ENCODE measurements at places on chromosomes 1 and 21. TPM values are rescaled to one million over a fixed set of nuclear protein-coding genes. Genes with fewer than 3 reads are reported as not detected.
A peak's percentile ranks its signal among the peaks of the same experiment; 100 is the strongest.

GRCh38 chr1:19597496-19598309, 46.4 kb upstream of the NBL1 start:
- H3K36me3 ChIP-seq = peaks cover 5% of the 10 kb centered on the region
- H3K27me3 ChIP-seq = no peaks in the 10 kb centered on the region
- H3K4me1 ChIP-seq = peaks cover 69% of the 10 kb centered on the region
- peak overlapping the region; percentile 96 for H3K27ac ChIP-seq
- peak overlapping the region; percentile 87 for H3K4me3 ChIP-seq
- no peak for DNase-seq

Gene FAF1
- 80.0 TPM for total RNA-seq

Gene CDC7
- total RNA-seq = 0.60 TPM

- DNase-seq = no peak
- peak overlapping the region; percentile 89 for H3K27ac ChIP-seq
- H3K27me3 ChIP-seq = no peaks in the 10 kb centered on the region
These were observed 852 bp upstream of the RAVER2 start for GRCh38 chr1:64743954-64744491.

DNA sequence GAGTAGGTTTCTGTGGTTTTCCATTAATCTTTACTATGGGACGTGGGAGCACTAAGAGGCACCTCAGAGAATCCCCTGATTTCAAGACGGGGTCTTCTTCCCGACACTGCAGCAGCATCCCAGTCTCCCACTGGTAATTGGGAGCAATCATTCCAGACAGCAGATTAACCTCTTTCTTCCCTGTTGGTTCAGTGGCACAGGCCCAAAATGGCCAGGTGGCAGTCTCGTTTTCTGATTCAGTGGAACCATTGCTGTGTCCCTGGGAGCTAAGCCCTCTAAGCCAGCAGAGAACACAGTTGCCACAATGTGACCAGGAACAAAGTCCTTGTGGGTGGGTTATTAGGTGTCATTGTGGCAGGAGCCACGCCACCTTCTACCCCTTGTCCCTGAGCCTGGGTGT, 342.1 kb downstream of the MATN1 start:
- H3K4me3 ChIP-seq = no peak overlapping the region
- no peak for DNase-seq

Gene ATP6V1G3
- total RNA-seq = not detected

DNA sequence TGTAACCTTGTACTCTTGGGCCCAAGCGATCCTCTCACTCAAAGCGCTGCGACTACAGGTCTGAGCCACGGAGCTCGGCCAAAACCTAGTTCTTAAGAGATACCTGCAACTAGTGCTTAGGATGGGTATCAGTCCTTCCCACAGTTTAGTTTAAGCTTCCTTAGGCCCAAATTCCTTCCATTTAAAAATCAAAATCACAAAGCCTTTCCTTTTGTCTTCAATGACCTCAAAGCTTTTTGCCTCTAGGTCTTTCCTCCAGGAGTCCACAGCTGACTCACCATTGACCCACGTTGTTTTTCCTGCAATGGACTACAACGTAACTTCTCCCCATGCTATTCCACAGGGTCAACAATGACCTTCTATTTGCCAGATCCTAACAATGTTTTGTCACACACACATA, 64.0 kb downstream of the APP start:
- H3K4me1 ChIP-seq = peaks cover 17% of the 10 kb centered on the region
- H3K27me3 ChIP-seq = no peaks in the 10 kb centered on the region
- no peak overlapping the region for H3K27ac ChIP-seq
- no peak overlapping the region for H3K4me3 ChIP-seq
- no peak for DNase-seq

Gene TRPM2
- 1.8 TPM for total RNA-seq

DNA sequence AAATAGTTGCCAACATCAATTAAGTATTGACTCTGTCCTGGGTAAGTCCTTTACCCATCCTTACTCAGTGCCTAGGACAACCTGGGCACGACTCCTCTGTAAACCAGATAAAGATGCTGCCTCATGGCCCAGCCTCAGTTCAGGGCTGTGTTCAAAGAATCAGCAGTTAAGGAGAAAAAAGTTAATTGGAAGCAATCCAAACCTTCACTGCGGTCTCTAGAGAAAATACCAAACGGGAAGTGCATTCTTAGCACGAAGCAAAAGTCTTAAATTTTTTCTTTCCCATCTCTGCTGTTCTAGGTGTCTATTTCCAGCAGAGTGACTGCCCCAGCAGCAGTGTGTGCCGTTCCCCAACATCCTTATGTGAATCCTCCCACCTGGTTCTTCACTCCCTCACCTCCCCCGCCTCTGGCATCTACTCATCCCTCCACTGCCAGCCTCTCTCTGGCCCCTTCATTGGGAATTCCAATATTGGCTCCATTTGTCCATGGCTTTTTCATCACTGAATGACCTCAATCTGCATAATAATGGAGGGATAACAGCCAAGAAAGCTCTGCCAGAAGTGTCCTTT, 23.2 kb downstream of the KANK4 start:
- DNase-seq = no peak
- H3K27ac ChIP-seq = no peak overlapping the region
- H3K27me3 ChIP-seq = peaks cover 7% of the 10 kb centered on the region
- no peak overlapping the region for H3K4me3 ChIP-seq

- H3K36me3 ChIP-seq = no peaks in the 10 kb centered on the region
- no peak for DNase-seq
- H3K4me1 ChIP-seq = peaks cover 56% of the 10 kb centered on the region
- H3K27me3 ChIP-seq = peaks cover 98% of the 10 kb centered on the region
- peak overlapping the region; percentile 53 for H3K4me3 ChIP-seq
These were observed 1.7 kb downstream of the TSPEAR start for GRCh38 chr21:44709426-44710293.

Gene OLIG2
- total RNA-seq = not detected

- no peaks in the 10 kb centered on the region for H3K36me3 ChIP-seq
- DNase-seq = no peak
- no peak overlapping the region for H3K4me3 ChIP-seq
- H3K27ac ChIP-seq = no peak overlapping the region
These were observed 59.7 kb downstream of the LMO4 start for GRCh38 chr1:87388411-87388810.

GRCh38 chr1:197096137-197096536, 29.1 kb upstream of the F13B start:
- H3K4me1 ChIP-seq = peaks cover 22% of the 10 kb centered on the region
- no peaks in the 10 kb centered on the region for H3K36me3 ChIP-seq
- H3K4me3 ChIP-seq = no peak overlapping the region
- H3K27ac ChIP-seq = no peak overlapping the region
- no peak for DNase-seq

Gene RYR2
- 783 TPM for total RNA-seq

Data from left ventricle myocardium inferior (tissue), 1 donor.